T-cell (primary cell): ENCODE measurements at places on chromosomes 7 and 10. TPM values are rescaled to one million over a fixed set of nuclear protein-coding genes. Genes with fewer than 3 reads are reported as not detected.

CYP2C18 gene
- total RNA-seq = not detected

PYROXD2 gene
- 27.5 TPM for total RNA-seq

MSMB gene
- not detected for total RNA-seq

SYCE1 gene
- total RNA-seq = 1.6 TPM

ATOH7 gene
- total RNA-seq = not detected

NPSR1 gene
- total RNA-seq = not detected

SLC13A4 gene
- not detected for total RNA-seq

WNT16 gene
- total RNA-seq = 0.35 TPM

TRIP6 gene
- total RNA-seq = 5.6 TPM

ZNF438 gene
- total RNA-seq = 3.6 TPM

EPO gene
- not detected for total RNA-seq

AUTS2 gene
- total RNA-seq = 37.6 TPM

AEBP1 gene
- total RNA-seq = 24.1 TPM

RBP4 gene
- total RNA-seq = 1.3 TPM

CYP26C1 gene
- total RNA-seq = 0.40 TPM

TMEM270 gene
- total RNA-seq = not detected
